ENCODE measurements at places on chromosomes 4 and X.
A peak's percentile ranks its signal among the peaks of the same experiment; 100 is the strongest.

GRCh38 chrX:101759000-101759399 is 99.3 kb upstream of the ARMCX2 start:
- peak; percentile 6 for DNase-seq

- no peak for DNase-seq
Measured at GRCh38 chr4:86935566-86935852, 698 bp downstream of the AFF1 start.

DNA sequence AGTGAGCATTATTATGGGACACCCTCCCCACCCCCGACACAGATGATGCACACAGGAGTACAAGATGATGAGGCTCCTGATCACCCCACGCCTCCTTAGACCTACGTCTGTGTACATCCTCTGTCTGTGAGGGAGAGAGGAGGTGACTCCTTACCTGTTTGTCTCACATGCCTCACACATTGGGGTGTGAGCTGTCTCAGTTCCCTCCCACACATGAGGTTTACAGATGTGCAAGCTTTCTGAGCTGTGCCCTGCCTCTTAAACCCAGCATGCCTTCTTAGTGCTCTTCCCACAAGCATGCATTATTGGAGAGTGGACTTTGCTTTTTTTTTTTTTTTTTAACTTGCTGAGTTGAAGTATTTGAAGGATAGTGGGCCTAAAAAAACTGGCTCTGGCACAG is 76.7 kb downstream of the CLCN5 start:
- DNase-seq, result no peak

GRCh38 chr4:9979101-9979701 is 42.1 kb downstream of the SLC2A9 start:
- DNase-seq, result no peak

DNA sequence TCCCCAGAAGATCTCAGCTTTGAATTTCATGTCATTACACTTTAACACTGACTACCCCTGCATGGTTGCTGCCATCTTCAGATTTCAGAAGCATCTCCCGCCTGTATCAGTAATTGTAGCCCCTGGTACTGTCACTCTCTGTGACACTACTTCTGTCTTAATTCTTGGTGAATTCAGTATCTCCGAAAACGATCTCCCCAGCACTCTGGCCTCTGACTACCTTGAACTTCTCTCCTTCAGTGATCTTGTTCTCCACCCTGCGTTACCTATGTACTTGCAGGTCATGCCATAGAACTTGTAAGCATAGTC is 53.8 kb upstream of the ABCG2 start:
- no peak for DNase-seq

- DNase-seq, result no peak
Measured at GRCh38 chrX:30643313-30643821, 9.9 kb upstream of the GK start.

GRCh38 chrX:116292183-116292582 is 121.6 kb downstream of the AGTR2 start:
- DNase-seq, result no peak

- DNase-seq, result no peak
Measured at GRCh38 chr4:88285235-88285653, 883 bp upstream of the PPM1K start.

DNA sequence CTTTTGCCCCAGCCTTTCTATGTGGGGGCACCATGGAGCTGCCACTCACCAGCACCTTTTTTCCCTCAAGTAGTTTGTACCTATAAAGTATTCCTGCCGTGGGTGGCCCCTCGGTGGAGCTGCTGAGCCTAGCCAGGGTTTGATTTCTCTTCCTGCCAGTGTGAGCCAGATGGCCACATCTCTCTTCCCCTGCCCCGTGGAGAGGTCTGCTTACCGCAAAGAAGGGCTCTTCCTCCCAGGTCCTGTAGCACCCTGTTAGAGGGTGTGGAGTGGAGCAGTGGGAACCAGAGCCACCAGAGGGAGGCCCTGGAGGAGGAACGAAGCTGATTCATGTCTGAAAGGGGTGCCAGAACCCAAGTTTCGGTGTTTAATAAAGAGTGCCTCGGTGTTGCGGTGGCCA is 95.4 kb downstream of the PTTG2 start:
- DNase-seq, result no peak

GRCh38 chr4:74410272-74410671 is 34.7 kb upstream of the AREG start:
- no peak for DNase-seq

GRCh38 chrX:130631011-130631410 is 229.2 kb downstream of the RBMX2 start:
- DNase-seq, result no peak

- no peak for DNase-seq
Measured at GRCh38 chrX:21586001-21586400, 72.1 kb downstream of the KLHL34 start.

DNA sequence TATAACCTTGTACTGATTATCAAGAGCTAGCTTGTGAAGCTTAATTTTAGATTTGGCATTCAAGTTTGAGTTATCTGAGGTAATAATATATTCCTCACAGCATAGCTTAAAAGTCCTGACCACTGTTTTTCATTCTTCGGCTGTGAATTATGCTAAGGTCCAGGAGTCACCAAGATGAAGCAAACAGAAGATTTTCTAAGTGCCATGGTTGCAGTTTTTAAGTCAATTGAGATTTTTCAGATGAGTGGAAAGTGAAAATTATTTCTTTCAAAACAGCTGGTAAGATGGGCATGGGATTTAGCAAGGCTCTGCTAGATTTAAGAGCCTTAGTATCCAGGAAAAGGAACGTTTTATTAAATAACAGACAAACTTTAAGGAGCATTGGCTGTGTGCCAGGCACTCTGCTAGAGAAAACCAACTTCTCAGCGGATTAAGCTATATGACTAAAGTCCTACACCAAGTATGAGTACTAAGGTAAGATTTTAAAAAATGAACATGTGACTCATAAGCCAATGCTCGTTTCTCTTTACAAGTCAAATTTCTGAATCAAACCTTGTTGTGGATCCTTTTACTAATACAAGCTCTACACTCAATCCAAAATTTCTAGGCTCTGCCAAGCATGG is 149.9 kb upstream of the IL15 start:
- no peak for DNase-seq

DNA sequence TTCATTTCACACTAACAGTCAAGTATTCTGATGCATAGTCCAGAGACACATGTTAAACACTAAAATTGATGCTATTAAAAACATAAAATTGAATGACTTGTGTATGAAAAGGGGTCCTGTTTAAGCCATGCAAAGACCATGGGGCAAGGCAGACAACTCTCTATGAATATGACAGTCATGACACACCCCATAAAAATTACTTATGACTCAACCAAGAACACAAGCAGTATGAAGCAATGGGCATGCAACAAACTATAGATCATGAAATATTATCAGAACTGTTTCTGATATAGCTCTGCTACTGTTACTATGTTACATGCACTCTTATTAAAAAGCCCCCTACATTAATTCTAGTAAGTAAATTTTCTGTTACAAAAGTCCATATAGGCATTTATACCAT is 57.5 kb upstream of the ZCCHC13 start:
- no peak for DNase-seq

DNA sequence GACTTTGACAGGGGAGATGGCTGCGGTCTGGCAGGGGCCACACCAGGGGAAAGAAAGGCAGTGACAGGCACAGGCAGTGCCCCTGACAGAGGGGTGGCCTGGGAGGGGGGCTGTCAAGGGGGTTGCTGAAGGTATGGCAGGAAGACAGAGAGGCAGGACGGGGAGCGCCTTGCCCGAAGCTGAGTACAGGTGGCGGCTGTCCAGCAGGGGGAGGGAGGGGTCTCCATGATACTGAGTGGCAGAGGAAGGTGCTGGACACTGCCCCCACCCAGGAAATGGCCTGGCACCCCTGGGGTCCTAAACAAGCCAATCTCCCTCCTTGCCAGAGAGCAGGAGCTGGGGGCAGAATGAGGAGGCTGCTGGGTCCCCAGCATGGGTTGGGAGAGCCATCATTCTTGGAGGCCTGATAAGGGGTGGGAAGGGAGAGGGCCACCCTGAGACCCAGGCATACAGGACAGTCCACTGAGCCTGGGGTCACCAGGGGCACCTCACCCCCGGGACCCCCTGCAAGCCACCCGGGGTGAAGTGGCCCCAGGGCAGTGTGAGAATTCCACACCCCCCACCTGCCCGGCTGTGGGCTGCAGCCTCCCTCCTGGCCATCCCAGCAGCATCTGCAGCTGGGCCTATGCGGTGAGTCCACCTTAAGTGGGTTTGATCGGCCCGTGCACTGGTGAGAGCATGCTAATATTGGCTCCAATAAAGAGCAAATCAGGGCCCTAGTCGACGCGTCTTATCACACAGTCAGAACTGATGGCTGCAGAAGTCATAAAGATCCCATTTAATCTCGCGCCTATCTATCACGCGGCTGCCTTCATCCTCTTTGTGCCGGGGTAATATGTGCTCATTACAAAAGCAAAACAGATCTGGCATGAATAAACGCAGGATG is 108.5 kb downstream of the FAM53A start:
- DNase-seq, result no peak

GRCh38 chr4:144666539-144667175 is 20.7 kb downstream of the HHIP start:
- no peak for DNase-seq

GRCh38 chr4:47374477-47374876 is 89.0 kb downstream of the COMMD8 start:
- no peak for DNase-seq

DNA sequence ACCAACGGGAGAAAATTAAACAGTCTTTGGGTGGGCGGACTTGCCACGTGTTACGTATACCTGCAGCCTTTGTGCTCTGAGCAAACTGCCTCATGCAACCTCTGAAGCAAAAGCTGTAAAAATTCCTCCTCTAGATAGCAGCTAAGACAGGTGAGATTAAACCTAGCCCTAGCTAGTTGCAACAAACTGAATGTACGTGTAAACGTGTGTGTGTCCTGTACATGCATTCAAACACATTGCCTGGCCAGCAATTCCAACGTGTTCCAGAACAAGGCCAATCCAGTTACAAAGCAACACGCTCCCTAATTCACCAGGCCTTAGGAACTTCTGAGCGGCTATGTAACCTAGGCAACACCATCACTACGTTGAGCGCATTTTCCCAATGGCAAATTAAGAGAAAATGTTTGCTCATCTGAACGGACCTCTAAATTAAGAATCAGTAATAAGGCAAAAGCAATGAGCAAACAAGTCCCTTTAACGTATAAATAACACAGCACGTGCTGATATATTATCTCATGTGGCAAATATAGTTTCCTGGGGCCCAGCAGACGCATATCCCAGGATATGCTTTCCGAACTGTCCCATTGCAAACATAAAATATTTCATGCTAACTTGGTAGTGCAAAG is 792 bp downstream of the PPID start:
- DNase-seq, result no peak

DNA sequence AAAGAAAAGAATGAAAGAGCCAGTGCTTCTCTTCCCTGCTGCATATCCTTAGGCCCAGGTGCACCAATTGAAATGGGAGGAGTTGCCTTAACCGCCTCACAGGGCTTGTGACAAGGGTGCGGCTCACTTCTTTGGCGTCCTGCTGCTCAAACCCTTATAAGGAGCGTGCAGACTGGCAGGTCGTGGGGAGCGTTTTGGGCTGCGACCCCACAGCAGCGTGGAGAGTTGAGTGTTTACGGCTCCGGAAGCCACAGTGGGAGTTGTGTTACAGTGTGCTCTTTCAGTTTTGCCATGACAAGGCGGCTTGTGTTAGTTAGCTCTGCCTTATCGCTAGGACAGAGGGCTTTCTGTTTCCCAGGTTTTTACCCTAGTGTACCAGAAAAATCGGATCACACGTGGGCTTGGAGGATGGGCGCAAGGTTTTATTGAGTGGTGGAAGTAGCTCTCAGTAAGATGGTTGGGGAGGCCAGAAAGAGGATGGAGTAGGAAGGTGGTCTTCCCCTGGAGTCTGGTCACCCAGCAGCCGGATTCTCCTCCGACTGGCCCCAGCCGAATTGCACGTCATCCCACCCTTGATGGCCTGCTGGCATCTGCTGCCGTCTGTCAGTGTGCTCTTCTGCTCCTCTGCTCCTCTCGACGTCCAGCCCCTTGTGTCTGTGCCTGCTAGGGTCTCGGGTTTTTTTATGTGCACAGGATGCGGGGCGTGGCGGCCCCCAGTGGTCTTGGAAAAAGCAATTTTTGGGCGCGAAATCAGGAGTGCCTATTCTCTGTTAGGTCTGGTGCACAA is 718.9 kb downstream of the ARAP2 start:
- DNase-seq, result no peak

GRCh38 chrX:16479206-16479869 is 170.6 kb upstream of the S100G start:
- DNase-seq, result no peak

GRCh38 chr4:84952004-84952403 is 14.5 kb downstream of the WDFY3 start:
- no peak for DNase-seq

GRCh38 chrX:37904833-37905232 is 57.5 kb upstream of the DYNLT3 start:
- no peak for DNase-seq

GRCh38 chr4:83205760-83206159 is 78.8 kb downstream of the COQ2 start:
- no peak for DNase-seq

DNA sequence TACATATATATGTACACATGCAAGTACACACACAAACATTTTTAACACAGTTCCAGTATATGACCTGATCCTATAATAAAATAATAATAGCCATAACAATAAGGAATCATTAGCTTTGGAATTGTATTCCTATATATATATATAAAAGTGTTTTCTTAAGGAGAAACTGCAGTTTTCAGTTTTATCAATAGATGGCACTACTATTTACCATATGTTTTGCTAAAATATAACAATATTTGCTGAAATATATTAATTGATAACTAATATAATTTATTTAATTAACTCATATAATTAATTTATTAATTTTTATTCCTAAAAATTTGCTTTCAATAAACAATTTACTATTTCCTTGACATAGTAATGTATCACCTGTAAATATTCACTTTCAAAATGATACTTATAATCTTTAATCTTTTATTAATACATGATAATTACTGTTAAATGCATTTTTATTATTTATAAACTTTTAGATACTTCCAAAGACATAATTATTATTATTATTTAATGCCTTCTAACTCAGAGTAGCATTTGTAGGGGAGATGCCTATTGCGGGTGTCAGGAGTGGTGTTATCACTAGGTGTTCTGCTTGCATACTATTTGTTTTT is 599.5 kb downstream of the FSTL5 start:
- DNase-seq, result no peak

DNA sequence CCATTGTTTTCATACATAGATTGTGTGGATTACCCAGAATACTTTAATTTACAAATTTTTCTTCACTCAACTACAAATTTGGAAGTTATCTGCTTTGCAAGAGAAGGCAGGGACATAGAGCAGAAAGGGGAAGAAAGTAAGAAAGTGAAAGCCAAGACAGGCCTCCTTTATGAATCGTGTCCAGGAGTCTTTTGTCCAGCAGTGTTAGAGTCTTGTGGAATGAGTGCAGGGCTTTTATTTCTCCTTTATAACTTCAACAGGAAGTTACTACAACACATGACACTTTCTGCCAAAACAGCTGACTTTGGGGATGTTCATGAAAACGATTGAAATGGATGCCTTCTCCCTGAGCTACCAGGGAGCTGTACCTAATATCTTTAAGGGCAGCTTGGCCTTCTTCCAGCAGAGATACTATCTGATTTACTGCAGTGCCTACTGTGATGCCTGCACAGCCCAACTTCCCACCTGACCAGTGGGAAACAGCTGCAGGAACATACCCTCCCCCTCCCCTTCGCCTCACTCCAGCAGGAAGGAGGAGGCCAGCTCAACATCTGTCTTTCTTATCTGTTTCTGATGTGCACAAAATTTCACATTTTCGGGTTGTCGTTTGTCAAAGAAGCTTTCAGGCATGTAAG is 557.7 kb upstream of the SLIT2 start:
- DNase-seq, result no peak
